ENCODE measurements at places on chromosomes 7 and 10.

DNA sequence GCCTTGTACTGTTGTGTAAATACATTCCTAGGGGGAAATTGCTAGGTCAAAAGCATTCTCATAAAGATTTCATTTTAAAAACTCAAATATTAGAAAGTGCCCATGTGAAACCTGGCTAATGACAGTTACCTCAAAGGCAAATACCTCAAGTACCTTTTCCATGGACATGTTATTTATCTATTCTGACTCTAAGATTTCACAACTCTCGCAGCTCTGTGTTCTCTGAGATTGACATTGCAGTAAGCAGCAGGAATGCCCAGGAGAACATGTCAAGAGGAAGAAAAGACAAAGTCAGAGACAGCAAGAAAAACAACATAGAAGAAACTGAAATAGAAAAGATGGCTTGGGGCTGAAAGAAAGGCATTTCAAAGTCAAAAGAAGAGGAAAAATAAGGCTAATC, 187.4 kb downstream of the CYP26A1 start:
- no peak for DNase-seq

- no peak for DNase-seq
These were observed 32.9 kb upstream of the BHLHA15 start for GRCh38 chr7:98178321-98178720.

GRCh38 chr10:22711373-22711772, 3.0 kb downstream of the PIP4K2A start:
- no peak for DNase-seq

- no peak for DNase-seq
These were observed 242.6 kb downstream of the PHF14 start for GRCh38 chr7:11216276-11216675.

DNA sequence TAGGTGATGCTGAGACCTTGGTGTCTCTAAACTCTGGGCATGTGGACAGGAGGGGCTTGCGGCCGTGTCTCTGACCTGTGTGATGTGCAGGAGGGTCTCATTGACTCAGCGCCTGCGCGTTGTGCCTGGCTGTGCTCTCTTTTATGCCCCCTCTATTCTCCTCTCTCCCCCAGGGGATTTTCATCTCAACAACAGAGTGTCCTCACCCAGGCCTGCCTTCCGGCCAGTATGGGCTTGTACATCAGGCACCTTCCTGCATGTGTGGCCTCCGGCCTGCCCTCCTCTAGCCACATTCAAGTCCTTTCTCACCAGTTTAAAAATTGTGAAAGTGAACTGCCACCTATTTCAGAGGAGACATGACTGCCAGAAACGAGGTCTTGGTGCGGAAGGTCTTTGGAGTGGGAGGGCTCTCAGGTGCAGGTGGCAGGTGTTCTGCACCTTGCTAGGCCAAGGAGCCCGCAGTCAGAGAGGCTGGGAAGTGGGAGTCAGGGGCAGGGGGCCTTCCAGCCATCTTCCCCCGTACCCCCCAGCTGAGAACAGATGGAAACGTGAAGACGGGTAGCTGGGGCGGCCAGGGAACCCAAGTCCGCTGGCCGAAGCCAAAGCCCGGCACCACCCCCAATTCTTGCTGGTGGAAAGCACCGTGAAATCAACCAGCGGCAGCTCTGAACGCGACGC, 531 bp upstream of the INTS15 start:
- no peak for DNase-seq

DNA sequence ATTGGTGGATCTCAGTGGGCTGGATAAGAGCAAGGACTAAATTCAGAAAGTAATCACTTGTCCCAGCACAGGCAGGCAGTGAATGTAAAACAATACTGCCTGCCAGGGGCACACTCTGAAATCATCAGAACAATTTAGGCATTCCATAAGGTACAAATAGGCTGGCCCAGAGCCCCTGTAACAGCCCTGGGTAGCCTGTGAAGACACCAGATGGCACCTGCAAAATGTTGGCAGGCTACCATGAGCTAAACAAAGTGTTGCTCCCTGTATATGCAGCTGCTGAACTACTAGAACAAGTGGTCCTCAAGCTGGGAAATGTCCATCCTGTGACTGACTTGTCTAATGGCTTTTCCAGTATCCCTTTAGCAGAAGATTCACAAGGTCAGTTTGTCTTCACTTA, 3.0 kb upstream of the PRSS37 start:
- DNase-seq: no peak

DNA sequence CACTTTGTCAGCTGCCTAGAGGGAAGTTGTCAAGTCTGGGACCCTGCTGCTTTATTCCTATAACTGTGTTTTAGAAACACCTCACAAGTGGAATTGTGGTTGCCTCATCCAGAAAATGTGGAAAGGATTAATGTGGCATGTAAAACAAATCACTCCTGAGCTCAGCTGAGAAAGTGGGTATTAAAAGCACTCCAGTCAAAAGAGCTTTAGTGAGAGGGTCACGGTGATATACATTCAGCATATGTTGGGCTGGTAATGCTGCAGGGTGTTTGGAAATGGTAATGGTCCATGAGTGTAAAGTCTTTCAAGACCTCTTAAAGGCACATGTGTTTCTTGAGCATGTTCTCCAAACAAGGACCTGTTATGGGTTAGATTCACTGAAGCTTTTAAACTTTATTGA, 318.2 kb upstream of the MEOX2 start:
- no peak for DNase-seq

DNA sequence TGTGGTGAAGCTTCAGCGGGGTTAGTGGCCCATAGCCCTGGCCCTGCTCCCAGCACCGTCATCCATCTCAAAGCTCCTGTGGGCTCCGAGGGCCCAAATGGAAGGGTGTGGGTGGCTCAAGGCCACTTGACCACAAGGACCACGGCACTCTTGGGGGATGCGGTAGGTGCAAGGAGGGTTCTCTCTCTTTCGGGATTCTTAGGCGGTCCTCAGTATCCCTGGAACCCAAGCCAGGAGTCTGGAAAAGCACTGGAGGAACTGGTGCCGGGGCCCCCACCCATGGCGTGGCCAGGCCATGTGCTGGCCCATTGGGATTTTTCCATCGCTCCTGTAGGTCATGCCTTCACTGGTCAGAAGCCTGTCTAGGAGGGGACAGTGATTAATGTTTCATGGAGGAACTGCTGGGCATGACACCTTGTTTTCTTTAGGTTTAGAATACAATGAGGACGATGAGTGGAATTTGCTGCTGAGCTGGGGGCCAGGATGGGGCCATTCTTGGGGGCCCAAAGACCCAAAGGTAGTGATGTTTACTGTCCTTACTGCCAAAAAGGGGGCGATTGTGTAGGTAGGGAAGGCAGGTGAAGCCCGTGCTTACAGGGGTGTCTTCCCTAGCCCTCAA, 16.7 kb downstream of the AQP1 start:
- no peak for DNase-seq

DNA sequence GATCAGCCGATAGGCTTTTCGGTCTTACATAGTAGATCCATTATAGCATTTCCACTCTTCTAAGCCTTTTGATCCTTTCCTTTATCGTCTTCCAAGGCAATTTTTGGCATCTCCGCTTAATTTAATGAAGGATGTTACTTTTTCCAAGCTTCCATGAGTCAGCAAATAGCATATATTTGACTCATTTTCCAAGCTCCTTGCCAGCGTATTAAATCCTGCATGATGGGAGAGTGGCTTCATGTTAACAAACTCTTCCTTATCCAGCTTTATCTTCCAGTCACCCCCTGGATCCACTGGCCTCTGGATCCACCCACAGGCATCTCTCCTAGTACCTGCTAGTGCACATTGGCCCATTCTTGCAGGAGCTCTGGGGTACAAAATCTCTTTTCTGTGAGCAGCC, 13.0 kb downstream of the OR9A2 start:
- no peak for DNase-seq

GRCh38 chr10:131871673-131872005, 29.2 kb upstream of the PPP2R2D start:
- no peak for DNase-seq

DNA sequence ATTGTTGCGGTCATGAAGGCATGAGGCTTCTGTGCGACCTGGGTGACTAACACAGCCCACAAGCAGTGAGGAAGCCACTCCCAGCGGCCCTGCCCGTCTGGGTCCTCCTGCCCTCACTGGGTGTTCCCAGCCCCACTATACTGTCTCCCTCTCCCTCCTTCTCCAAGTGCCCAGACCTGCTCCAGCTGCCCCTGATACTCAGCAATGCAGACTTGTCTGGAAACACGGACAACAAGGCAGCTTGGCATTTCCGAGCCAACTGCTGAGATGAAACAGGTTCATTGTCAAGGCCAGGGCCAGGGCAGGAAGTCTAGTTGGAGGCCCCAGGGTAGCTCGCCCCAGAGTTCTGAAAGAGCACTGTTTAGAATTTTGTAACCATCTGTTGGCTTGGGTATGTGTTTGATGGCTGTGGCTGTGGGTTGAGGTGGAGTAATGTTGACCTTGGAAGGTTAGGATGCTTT, 95.7 kb downstream of the RBM20 start:
- no peak for DNase-seq

GRCh38 chr7:130485734-130486113, 6.2 kb upstream of the MEST start:
- DNase-seq: no peak

GRCh38 chr10:58089739-58090138, 178.0 kb downstream of the IPMK start:
- DNase-seq: no peak
